ENCODE measurements at places on chromosomes 12 and 14.

DNA sequence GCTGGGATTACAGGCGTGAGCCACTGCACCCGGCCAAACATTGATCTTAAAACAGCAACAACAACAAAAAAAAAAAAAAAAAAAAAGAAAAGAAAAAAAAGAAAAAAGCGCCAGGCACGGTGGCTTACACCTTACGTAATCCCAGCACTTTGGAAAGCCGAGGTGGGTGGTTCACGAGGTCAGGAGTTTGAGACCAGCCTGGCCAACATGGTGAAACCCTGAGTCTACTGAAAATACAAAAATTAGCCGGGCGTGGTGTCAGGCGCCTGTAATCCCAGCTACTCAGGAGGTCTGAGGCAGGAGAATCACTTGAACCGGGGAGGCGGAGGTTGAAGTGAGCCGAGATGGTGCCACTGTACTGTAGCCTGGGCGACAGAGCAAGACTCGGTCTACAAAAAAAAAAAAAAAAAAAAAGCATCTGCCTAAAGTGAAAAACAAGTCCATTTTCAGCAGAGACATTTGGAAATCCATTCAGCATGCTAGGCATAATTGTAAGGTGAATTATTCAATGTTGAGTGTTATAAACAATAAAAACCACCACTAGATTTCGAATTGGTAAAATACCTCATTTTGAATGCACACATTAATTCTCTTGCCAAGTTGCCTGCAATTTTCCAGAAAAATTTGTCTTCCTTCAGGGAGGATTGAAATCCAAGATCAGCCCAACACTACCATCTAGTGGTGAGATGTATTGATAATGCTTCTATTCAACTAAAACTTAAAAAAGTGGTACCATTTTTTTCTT is 8.0 kb upstream of the CERS5 start:
- DNase-seq, result no peak

GRCh38 chr12:102876883-102877282 is 40.2 kb downstream of the PAH start:
- DNase-seq, result no peak

DNA sequence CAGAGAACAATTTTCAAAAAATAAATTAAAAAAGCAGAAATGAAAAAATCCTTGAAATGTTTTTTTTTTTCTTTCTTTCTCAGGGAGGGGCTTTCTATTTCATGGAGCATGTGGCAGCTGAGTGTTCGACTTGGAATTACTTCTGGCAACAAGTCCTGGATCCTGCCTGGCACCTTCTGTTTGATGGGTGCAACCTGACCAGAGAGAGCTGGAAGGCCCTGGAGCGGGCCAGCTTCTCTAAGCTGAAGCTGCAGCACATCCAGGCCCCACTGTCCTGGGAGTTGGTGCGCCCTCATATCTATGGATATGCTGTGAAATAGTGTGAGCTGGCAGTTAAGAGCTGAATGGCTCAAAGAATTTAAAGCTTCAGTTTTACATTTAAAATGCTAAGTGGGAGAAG is 22.5 kb upstream of the HIGD1C start:
- no peak for DNase-seq

- DNase-seq, result no peak
Observed at GRCh38 chr12:98352218-98352811, 163.1 kb upstream of the TMPO start.

DNA sequence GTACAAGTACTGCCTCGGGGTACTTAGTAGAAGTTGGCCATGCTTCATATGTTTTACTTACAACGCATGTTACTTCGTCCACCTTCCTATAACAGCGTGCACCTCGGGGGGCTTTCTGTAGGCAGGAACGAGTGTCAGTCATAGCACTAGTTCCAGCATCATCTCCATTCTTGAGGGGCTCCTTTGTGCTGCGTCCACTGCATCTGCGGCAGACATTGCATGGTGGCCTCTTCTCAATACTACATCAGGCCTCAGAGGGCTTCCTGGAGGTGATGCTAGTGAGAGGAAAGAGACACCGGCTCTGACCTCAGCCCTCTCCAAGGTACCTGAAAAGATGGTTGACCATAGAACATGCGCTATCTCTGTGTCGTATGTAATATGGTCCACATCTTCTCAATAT is 121.2 kb upstream of the RTL1 start:
- DNase-seq, result no peak

DNA sequence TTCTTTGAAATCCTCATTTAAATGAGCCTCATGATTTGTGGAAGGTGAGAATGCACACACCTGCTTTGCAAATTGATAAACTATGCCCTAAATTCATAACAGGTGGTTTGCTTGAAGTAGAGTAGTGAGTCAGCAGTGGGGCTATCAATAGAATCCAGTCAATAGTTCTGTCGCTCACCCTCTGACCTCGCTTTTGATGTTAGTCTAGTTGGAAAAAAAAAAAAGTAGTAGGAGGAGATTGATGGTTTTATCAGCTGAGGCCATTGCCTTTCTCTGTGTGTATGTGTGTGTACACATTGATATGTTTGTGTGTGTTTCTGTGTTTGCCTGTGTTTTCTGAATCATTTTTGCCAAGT is 267.3 kb downstream of the SNAPC1 start:
- no peak for DNase-seq

- DNase-seq, result no peak
Observed at GRCh38 chr14:26839481-26839880, 241.6 kb upstream of the NOVA1 start.

GRCh38 chr12:10406725-10407124 is 2.8 kb downstream of the KLRC4 start:
- no peak for DNase-seq

DNA sequence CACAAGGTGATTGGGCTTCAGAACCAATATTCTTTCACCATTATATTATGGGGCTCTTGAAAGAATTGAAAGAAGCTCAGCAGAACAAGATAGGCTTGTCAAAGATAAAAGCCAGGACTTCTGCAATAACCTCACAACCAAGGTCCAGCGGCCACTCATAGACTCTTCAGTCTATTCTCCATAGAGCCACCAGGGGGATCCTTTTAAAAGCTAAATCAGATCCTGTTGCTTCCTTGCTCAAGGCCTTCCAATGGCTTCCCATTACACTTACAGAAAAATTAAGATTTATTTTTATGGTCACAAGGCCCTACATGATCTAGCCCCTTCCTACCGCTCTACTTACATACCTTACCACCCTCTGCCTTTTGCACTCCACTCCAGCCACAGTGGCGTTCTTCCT is 169.6 kb downstream of the C12orf42 start:
- DNase-seq, result no peak

DNA sequence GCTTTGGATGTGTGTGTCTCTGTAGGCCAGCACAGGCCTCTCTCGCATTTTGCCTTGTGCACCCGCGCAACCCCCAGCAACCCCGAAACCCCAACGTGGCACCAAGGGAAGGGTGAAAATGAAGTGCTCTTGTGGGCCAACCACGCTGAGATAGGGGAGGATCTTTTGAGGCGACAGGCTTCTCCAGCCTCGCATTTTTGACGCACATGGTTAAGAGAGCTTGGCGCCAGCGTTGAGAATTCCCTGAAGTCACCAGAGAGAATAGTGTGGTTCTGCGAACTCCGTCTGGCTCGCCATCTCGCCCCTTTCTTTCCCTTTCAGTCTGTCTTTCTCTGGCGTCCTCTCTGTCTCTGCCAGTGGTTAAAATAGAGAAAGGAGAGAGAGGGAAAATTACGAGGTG is 1.9 kb upstream of the TBX3 start:
- no peak for DNase-seq

DNA sequence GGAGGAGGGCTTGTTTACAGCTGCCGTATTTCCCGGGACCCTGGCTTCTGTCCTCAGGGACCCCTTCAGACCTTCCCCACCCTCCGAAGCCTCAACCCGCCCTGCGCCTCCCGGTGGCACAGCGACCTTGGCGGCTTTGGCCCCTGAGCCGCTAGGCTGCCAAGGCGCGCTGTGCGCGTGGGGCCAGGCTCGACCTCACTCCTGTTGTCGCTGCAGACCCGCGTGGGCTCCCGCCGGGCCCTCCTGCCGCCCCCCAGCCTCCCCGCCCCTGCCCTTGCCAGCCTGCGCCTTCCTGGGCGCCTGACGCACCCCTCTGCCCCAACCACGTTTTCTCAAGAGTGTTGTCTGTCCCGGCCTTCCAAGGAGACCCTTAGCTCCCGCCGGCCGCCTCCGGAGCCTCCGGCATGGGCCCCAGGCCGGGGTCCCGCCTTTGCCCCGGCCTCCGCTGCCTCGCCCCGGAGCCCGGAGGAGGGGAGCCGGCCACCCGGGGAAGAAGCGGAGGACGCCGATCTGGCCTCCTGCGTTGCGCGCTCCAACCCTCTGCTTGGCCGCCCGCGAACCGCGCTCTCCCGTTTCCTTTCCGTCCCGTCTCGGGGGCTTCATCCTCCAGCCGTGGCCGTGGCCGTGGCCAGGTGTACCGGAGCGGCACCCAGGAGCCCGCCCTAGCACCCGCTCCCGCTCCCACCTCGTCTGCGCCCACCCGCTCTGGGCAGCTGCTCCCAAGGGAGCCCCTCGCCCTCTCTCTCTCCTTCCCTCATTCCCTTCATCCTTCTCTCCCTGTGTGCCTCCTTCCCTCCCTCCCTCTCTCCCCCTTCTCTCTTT is 19.9 kb downstream of the PPP2R5C start:
- DNase-seq, result no peak

DNA sequence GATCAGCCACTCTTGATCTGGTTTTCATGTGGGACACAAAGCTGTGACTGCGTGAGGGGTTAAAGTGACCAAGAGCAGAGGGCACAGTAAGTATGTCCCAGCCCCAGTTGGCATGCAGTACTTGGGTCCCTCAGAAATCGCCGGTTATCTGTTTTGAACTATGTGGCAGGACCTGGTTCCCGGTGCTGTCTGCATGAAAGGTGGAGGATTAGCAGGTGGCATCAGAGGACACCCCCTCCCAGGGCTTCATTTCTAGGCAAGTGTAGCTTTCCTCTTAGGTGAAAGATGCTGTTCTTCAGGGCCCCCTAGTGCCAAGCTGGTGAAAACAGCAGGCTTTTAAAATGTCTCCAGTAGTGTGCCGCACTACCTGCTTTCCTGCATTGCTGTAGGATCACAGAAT is 57.1 kb downstream of the ATG14 start:
- DNase-seq, result no peak

DNA sequence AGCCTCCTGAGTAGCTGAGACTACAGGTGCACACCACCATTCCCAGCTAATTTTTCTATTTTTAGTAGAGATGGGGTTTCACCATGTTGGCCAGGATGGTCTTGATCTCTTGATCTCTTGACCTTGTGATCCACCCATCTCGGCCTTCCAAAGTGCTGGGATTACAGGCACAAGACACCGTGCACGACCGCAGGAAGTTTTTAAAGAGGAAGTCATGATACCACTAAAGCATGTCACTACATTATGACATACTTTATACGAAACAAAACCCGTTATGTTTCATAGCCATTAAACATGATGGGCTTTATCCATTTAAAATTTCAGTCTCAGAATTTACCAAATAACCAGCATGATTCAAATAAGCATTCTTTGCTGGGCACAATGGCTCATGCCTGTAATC is 83.8 kb upstream of the DUSP6 start:
- DNase-seq, result no peak

DNA sequence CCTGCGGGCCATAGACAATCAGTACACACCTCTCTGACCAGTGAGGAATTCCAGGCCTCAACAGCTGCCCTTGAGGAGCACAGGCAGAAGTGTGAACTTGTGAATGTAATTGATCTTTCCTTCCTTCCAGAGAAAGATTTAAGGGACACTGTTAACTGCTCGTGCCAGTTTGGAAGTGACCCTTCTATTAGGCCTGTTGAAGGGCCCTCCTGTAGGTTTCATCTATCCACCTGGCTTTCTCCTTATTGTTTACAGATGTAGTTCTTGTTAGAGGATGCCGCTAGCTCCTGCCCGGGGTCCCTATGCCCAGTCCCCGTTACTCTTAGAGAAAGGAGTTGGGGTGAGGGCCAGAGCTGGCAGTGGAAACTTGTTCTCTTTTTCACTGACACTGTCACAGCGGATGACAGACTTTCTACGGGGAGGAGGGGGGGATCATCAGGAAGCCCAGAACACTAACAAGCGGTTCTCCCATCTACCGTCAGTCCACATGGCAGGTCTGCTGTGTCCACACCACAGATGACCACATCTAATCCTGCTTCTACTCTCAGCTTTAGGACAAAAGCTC is 42.6 kb downstream of the SH2B3 start:
- DNase-seq, result no peak

DNA sequence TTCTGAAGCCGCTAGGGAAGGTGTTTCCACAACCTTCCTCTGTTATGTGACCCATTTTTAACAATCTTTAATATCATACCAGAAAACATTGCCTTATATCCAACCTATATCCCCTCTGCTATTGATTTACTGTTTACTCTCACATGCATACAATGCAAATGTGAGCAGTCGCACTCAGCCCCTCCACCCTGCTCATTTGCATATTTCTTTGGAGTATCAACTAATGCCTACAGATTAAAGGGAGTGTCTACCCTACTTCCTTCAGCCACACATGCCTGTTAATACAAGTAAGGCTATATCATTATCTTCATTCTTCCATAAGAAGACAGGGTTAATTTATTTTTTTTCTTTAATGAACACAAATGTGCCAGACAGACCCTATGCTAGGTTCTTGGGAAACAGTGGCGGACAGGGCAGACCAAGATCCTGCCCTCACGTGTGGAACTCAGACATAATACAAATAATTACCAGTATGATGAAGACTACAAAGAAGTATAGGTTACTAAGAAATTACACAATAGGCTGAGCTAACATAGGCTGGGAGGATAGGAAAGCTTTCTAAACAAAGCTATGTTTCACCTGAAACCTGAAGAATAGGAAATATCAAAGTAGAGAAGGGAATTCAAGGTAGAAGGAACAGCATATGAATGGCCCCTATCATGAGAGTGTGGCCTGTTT is 107.3 kb upstream of the MDM1 start:
- no peak for DNase-seq

- DNase-seq, result no peak
Observed at GRCh38 chr12:50055831-50056638, 1.4 kb upstream of the ASIC1 start.

DNA sequence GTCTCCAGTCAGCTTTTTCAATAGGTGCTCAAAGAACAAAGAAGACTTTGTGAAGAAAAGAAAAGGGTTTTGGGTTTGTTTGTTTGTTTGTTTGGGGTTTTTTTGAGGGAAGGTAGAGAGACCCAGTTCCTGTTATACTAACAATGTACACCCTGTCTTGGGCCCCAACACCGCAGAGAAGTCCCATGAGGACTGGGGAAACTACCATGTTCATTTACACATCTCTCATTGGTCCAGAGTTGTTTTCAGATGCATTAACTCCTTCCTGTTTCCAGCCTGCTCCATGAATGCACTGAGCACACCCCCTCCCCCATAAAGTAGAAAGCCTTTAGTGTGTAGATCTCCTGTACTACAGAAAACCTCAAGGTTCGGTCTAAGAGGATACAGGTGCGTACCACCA is 51.1 kb upstream of the SLC8A3 start:
- no peak for DNase-seq

GRCh38 chr14:95140060-95140858 is 17.1 kb downstream of the DICER1 start:
- no peak for DNase-seq

- no peak for DNase-seq
Observed at GRCh38 chr14:39097159-39097558, 5.9 kb downstream of the SEC23A start.

Measured in hypothalamus (tissue), 51 donors.